Foreskin keratinocyte (primary cell): ENCODE measurements at places on chromosomes 12 and 14.

DNA sequence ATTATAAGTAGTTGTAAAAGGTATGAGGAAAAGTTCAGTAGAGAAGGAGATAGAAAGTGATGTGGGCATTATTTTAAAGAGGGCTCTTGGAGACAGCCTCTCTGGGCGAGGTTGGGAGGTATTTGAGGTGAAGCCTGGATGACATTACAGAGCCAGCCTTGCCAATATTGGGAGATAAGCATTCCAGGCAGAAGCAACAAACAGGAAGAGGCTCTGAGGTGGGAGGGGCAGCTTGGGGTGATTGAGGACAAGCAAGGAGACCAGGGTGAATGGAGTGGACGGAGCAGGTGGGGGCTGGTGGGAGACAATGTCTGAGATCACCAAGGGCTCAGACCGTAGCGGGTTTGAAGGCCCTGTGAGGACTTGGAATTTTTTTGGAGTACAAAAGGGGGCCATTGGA lies 87.3 kb downstream of the DYRK2 start:
- DNase-seq: no peak

- DNase-seq: peak; percentile 75
These were observed 37.9 kb downstream of the A2ML1 start for GRCh38 chr12:8860165-8860961.

DNA sequence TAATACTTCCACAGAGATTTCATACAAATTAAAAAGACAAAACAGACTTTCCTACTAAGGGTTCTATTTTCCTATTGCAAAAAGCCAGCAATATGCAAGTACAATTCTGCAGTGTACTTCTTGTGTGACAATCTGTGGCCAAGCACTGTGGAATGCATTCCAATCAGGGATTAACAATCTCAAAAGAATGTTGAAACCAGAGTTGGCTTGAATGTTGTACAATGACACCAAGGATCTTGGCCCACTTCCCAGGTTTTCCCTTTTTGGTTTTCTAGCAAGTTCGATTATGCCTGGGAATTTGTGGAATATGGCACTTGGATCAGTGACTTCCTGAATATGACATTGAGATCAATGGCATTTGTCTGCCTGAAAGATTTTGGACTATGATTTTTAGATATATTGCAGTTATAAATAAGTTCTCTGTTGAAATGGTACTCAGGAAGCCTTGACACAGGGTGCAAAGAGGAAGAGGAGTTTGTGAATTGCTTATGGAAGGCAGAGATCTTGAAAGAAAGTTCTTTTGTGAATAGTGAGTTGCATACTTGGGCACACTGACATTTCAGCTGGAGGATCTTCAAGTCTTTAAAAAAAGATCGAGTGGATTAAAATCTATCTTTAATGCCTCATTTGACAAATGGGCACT lies 81.4 kb upstream of the FERMT2 start:
- no peak for DNase-seq

GRCh38 chr14:86501611-86502010 lies 971.7 kb downstream of the FLRT2 start:
- no peak for DNase-seq

- no peak for DNase-seq
These were observed 5.3 kb upstream of the TSPAN8 start for GRCh38 chr12:71162832-71163763.

GRCh38 chr14:100454437-100454836 lies 131.3 kb downstream of the SLC25A47 start:
- DNase-seq: no peak

DNA sequence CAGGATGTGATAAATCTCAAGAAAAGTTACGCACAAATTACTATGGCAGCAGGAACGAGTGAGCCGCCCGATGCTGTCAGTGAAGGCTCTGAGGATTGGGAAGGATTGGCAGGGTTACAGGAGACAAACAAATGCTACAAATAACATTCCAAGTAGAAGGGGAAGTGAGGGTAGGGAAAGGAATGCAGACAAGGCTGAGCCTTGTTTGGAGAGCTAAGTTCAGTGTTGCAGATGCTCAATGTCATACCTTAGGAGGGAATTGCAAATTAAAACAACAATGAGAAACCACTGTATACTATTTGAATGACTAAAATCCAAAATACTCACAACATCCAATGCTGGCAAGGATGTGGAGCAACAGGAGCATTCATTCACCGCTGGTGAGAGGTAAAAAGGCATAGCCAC lies 1.3 kb downstream of the CLEC9A start:
- peak; percentile 97 for DNase-seq

- DNase-seq: peak; percentile 19
These were observed 25.9 kb upstream of the EDDM3A start for GRCh38 chr14:20719777-20720176.

DNA sequence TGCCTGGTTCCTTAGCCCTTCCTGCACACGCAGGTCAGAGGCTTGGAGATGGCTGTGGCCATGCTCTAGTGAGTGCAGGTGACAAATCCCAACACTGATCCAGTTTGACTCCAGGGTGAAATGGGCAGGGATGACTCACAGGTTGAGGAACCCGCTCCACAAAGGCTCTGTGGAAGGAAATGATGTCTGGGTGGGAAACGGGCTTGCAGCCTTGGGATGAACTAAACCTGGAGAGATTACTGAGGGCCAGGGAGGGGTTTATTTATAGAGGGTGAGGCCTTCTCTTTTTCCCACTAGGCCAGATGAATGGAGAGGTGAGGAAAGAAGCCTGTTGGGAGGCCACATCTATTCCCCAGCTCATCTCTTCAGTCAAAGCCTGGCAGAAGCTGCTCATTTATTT lies 29.3 kb upstream of the EMP1 start:
- peak; percentile 78 for DNase-seq

GRCh38 chr12:132439333-132439904 lies 50.5 kb upstream of the FBRSL1 start:
- DNase-seq: no peak

- DNase-seq: peak; percentile 88
These were observed 231.9 kb downstream of the C12orf75 start for GRCh38 chr12:105562199-105562971.

GRCh38 chr12:92955997-92956663 lies 27.0 kb upstream of the EEA1 start:
- peak; percentile 86 for DNase-seq

DNA sequence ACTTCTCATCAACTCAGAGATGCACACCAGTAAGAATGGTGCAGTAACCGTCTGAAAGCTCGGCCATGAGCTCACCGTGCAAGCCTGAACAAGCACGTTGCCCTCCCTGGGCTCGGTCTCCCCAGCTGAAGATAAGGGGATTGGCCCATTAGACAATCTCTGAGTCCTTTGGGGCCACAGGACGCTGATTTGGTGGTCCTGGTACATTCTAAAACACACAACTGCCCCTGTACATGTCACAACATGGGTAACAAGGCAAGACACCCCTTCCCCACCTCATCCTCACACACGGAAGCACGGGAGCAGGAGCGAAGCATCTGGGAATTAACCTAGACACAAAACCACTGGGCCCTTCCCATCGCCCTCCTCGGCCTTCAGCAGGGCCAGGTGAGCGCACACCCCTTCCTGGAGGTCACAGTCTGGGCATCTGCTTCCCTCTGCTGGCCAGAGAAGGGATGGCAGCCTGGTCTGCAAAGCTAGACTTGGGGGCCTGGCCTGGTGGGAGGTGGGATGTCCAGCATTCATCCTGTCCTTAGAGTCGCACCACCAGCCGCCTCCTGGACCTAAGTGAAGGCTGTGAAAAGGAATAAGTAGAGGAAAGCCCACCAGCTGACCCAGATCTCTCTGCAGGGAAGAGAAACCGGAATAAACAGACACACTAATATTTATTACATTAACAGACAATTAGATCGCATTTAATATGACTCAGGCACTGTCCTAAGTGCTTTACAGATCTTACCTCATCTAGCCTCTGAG lies 18.9 kb upstream of the SMUG1 start:
- peak; percentile 93 for DNase-seq
